Epithelial cell of proximal tubule (primary cell): ENCODE measurements at places on chromosomes 7 and 10.

DNA sequence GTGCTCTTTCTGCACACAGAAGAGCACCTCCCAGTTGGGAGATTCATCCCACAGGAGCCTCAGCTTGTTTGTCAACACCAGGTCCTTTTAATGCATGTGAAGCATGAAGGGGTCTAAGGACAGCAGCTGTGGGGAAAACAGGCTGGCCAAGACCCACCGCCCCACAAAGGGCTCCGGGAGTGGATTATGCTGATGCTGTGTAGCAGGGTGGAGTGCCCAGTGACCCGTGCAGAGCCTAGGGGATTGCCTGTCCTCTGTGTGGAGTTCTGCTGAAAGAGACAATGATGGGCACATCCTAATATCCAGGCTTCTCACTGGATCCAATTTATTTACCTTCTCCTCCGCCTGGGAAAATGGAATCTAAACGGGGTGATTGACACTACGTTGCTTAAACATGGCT, 74.0 kb downstream of the PIP4K2A start:
- no peak for DNase-seq

- DNase-seq: no peak
Measured at GRCh38 chr7:39280337-39280736, 285.9 kb upstream of the YAE1 start.

- no peak for DNase-seq
Measured at GRCh38 chr10:112374724-112375541, 1.0 kb downstream of the ACSL5 start.

GRCh38 chr7:39659356-39660013, 36.1 kb downstream of the RALA start:
- DNase-seq: no peak

- DNase-seq: no peak
Measured at GRCh38 chr10:27341001-27341400, 100.4 kb upstream of the ACBD5 start.

GRCh38 chr10:126716366-126716765, 45.9 kb upstream of the C10orf90 start:
- no peak for DNase-seq

- no peak for DNase-seq
Measured at GRCh38 chr7:7920481-7920880, 48.1 kb upstream of the GLCCI1 start.
